ENCODE measurements at places on chromosomes 5 and 9.

DNA sequence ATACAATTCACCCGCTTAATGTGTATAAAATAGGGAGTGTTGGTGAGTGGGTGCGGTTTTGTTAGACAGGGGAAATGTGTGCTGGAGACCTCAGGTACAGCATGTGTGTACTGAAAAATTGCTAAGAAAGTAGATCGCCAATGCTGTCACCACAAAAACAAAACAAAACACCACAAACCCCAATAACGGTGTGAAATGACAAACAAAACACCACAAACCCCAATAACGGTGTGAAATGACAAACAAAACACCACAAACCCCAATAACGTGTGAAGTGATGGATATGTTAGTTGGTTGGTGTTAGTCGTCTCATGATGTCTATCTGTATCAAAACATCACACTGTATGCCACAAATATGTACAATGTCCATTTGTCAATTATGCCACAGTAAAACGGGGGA is 14.2 kb upstream of the GFPT2 start:
- DNase-seq: no peak

GRCh38 chr5:107314330-107314729 is 356.4 kb downstream of the EFNA5 start:
- no peak for DNase-seq

- no peak for DNase-seq
Measured at GRCh38 chr9:86353655-86354010, 577 bp downstream of the TUT7 start.

DNA sequence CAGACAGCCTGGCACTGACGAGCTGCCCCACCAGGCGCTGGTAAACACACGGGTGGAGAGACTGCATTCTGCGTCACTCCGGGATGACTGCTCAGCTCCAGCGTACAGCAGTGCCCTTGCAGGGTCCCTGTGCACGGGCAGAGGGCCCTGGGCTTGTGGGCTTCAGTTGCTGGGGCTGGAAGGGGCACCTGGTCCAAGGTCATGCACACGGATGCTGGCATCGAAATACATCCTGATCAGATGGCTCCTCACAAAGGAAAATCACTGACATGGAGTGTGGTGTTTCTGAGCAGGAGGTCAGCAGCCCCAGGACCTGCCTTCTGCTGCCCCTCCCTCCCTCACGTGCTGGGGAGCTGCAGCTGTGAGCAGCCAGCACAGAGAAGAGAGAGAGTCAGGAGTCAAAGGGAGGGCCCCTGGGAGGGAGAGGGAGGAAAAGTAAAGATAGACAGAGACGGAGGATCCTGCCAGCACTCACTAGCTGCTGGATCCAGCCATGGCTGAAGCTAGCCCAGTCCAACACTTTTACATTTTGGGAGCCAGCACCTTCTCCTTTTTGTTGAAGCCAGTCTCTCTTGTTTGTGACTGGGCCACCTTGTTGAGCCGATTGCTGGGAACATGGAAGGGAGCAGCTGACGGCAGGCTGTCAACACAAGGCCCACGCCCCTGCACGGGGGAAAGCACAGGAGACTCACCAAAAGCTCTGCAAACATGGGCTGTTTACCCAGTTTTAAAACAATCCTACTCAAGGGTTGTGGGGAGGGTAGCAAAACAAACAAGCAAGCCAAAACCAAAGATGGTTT is 166.5 kb upstream of the PHYKPL start:
- DNase-seq: no peak

DNA sequence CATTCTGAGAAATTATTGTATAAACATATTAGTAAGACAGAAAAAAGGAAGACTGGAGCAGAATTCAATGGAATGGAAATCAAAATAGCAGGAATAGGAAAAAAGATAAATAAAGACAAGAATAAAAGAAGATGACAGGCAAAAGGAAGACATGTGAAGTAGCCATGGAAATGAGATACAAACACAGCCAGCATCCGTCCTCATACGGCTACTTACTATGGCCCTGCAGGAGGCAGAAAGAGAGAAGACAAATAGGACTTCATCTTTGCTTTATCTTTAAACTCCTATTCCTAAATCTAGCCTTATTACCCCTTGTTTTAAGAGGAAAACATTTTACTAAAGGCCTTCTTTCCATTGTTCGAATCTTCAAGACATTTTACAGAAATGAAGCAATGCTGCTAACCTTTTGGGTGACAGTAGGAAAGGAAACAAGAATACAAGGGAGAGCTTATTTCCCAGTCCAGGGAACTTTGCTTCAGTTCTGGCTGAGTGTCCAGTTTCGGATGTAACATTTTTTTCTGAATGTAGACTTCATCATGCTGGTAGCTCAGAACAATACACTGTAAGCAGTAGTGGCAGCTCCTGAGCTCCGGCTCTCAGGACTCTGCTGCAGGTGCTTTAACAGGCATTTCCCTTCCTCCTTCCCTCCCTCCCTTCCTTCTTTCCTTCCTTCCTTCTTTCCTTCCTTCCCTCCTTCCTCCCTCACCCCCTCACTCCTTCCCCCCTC is 106.4 kb upstream of the SLC12A2 start:
- no peak for DNase-seq

DNA sequence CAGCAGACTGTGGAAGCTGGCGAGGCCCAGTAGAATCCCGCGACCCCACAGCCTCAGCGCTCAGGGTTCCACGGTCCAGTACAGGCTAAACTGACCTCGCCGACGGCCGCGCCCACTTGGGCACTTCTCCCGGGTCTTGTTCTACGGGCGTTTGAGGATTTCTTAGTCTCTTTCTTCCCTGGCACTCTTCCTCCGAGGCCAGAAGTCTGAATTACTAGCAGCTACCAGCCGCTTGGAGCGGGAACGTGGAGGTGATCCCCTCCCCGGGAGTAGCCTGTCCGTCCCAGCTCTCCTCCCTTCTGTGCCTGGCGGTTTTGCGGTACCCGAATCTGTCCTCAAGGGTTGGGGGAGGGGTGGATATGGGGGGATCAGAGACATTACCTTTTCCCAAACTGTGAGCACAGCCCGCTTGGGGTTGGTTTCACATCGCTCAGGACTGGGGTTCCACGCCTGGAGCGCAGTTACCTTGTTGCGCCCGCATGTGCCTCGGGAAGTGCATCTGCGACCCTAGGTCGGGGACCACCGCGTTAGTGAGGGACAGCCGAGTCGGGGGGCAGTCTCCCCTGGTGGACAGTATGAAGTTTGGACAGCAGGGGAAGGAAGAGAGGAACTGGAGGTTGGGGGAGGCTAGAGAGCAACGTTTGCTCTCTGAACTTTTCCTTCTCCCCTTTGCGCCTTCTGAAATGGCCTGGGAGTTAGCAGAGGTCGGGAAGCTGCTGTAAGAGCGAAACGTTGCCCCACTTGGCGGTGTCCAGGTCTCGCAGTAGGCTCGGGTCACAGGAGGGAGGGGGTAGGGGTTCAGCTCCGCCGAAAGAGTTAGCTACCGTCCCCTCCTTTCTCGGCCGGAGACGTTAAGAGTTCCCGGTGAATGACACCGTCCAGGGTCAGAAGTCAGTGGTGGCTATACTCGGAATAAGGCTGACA is 190.8 kb downstream of the MEF2C start:
- DNase-seq: no peak

DNA sequence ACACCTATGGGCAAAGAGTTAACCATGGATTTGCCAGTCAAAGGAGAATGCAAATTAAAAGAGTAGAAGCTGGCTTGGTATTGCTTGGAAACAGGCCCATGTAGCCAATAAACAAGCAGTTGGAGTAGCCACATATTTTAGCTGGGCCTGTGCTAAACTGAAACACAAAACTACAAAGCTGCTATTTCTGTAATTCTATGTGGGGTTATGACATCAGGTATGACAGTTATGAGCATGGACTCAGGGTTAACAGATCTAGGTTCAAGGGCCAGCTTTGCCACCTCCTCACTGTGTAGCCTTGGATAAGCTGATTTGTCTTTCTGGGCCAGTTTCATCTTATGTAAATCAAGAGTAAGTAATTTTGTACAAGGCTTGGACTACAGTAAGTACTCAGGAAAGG is 142.7 kb downstream of the PIP5K1B start:
- DNase-seq: no peak

- DNase-seq: no peak
Measured at GRCh38 chr5:76278261-76278789, 124.8 kb upstream of the IQGAP2 start.

DNA sequence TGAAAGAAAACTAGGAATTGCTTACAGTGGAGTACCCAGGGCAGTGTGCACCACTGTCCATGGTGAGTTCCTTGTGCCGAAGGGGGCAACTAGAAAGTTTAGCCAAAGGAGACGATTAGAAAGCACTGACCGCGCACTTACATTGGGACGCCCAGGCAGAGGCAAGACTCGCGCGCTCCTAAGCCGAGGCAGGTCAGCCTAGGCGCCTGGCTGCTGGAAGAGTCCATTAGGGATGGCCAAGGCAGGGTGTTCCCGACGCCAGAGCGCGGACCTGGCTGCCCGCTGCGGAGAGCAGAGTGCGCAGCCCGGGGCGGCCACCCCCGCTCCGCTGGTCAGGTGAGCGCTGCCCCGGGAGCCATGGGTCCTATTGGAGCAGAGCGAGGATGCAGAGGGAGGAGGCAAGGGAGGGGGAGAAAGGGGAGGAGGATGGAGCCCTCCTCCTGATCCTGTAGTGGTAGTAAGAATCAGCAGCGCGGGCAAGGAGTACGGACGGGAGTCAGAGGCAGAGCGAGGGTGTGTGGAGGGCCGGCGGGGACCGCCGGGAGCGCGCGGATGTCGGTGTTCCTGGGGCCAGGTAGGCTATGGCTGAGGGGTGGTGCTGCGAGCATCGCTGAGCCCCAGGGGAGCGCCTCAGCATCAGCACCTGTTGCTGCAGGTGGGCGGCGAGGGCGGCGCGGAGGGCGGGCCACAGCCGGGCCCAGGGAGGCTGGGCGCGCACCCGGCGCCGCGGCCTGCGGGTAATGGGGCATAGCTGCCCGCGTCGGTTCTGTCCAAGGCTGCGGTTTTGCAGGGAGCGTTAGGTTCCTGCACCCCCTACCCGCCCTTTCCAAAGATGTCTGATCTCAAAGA is at the start of gene ADGRV1:
TSS of gene ADGRV1 (plus strand) at position 454 of the 849 bp plus-strand sequence. CDS start at position 553, 99 bp downstream.
- no peak for DNase-seq

GRCh38 chr9:103530934-103531333 is 535.8 kb downstream of the CYLC2 start:
- DNase-seq: no peak

DNA sequence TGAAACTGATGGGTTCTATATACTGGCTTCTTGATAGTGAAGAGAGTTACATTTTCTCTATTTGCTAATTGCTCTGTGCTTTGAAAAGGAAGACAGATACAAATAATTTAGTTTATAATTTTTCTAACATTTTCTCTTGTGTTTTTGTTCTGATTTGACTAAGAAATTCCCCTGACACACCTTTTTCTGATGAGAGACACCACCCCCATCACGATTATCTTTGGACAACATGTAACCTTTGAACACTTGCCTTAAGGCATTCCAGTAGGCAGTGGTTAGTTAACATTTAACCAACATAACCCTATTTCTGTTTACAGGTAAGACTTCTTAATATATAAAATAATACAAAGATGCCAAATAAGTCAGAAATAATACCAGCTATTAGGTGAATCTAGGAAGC is 4.1 kb upstream of the PTBP3 start:
- DNase-seq: no peak

- DNase-seq: no peak
Measured at GRCh38 chr5:98872674-98873073, 56.1 kb downstream of the CHD1 start.

GRCh38 chr9:91560301-91560700 is 136.7 kb upstream of the NFIL3 start:
- no peak for DNase-seq

DNA sequence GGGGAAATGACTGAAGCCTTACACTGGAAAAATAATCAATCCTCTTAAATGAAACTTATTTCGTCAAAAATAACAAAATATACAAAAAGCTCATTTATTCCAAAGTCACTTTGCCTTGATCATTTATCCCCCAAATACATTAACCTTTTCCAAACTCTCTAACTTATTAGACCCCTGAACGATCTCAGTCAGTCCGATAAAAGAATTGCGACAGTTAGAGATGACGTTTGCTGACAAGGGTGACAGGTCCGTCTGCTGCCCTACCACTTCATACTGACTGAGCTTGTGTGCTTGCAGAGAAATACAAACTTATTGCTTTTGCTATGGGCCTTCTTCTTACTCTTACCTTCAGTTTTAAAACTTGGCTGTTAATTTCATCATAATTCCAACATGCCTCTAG is 169.7 kb downstream of the ZDHHC21 start:
- DNase-seq: no peak

DNA sequence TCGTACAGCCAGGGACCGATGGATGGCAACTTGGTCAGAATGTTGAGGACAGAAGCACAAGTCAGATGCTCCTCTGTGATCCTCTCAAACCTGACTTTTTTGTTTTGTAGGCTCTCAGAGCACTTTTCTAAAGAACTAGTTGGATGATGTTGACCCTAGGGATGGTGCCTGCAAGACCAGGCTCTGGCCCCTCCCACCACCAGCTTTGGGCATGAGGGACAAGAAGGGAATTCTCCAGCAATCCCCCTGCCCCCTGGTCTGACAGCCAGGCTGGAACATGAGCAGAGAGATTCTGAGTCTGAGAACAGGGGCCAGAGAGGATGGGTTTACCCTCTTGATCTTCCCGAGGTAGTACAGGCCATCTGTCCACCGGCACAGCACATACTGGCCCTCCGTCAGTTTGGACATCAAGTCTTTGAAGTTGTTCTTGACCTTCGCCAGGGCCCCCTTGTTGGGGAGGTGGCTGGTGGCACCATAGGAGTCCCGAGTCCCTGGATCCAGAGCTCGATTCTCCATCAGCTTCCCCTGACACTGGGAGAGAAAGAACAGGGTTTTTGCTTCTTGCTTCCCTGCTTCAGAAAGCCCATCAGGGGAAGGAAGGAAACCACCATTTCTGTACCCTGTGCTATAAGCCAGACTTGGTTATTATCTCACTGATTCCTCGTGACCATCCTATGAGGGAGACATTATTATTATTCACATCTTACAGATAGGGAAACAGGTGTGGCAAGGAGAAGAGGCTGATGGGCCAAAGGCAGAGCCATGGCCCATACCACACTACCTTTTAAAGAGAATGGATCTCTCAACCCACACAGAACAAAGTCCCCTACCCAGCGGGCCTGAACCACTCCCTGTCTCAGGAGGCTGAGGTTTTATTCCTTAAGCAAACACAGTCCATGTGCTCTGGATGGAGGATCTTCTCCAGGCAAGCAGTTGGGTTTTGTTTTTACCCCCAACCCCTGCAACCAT is 2.5 kb downstream of the PHF19 start:
- DNase-seq: no peak

DNA sequence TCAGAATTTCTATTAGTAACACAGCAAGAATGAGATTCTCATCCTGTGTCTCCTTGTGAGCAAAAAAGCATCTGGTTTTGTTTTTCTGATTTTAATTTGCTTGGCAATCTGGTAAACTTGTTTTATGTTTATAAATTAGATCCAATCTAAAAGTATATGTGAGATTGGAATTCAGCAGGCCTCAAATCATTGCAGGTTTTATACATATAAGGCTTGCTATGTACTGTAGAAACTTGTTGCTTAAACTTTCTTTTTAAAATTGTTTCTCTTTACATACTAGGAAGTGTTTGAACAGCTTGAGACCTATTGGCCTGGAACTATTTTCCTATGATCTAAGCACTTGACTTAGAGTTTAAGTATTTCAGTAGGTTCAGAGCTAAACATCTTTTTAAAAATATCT is 1037.8 kb downstream of the NR2F1-AS1 start:
- DNase-seq: no peak
